Activated T-cell treated with anti-CD3 and anti-CD28 coated beads for 48 hours (primary cell): ENCODE measurements at places on chromosomes 3 and 15.
A peak's percentile ranks its signal among the peaks of the same experiment; 100 is the strongest.

GRCh38 chr3:148873977-148874376, 8.9 kb downstream of the CPA3 start:
- DNase-seq = no peak

GRCh38 chr3:4350789-4351163, 47.6 kb downstream of the SETMAR start:
- peak; percentile 14 for DNase-seq

DNA sequence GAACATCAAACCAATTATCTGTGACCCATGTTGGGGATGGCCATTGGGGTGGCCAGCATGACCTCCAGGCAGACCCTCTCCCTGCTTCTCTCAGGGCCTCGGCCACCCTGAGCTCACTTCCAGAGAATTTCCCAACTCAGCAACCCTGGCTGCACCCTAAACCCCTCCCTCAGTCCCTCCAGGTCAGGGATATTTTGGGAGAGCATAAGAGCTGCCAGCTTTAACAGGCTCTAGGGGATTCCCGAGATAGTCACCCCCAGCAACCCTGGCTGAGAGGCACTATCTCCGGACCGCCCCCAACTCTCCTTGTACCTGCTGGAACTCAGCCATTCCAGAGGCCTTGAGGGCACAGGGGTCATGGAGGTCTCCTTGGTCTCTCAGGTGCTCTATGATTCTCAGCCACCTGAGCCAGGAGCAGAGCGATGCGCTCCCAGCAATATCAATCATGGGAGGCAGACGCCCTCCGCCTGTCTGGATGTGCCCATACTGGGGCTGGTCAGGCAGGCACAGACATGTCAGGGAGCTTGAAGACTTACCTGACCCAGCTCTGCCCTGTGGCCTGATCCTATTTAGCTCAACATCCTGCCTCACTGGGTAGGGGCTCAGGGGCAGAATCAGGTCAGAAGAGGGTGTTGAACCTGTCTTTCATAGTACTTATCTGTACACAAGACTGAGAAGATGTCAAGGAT, 34.9 kb upstream of the CILP start:
- no peak for DNase-seq

DNA sequence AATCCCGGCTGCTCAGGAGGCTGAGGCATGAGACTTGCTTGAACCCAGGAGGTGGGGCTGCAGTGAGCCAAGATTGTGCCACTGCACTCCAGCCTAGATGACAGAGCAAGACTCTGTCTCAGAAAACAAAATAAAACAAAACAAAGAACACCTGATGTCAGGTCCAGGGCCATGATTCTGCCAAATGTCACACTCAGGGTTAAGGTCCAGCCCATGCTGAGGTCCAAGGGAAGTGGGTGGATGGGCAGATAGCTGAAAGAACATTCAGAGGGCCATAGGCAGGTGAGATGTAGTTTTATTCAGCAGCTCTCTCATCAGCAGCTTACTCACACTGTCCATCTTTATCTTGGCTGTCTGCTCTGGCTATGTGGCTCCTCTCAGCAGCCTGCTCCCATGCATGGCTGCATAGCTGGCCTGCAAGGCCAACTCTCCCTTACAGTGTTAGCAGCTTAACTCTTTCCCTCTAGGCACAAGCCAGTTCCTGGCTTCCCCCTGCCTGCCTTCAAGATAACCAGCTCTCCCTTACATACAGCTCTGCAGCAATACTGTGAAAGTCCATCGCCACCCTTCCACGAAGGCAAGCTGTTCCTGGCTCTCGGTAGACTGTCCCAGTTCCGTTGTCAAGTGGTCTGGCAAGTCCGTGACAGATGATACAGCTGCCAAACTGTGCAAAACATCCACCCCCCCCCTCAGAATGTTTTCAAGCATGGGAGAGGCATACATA, 62.4 kb upstream of the SIAH2 start:
- DNase-seq = no peak

GRCh38 chr3:143045639-143046038, 44.3 kb downstream of the U2SURP start:
- DNase-seq = no peak

DNA sequence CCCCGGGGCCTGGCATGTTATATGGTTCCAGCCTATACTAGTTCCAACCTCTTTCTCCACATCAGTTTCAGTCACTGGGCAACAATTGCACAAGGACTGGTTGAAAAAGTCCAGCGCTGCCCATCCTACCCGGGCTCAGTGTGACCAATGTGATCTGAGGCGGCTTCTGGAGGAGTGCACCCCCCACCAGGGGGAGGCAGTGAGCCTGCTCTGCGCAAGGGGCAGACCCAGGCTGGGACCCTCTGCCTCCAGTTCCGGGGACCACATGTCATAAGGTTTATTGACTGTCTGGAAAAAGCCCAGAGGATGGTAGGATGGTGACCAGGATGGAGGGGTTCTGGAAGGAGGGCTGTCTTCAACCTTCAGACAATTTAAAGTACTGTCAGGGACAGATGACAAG, 25.6 kb upstream of the NR2E3 start:
- peak; percentile 8 for DNase-seq

- no peak for DNase-seq
Measured at GRCh38 chr3:30454636-30455035, 151.8 kb upstream of the TGFBR2 start.

DNA sequence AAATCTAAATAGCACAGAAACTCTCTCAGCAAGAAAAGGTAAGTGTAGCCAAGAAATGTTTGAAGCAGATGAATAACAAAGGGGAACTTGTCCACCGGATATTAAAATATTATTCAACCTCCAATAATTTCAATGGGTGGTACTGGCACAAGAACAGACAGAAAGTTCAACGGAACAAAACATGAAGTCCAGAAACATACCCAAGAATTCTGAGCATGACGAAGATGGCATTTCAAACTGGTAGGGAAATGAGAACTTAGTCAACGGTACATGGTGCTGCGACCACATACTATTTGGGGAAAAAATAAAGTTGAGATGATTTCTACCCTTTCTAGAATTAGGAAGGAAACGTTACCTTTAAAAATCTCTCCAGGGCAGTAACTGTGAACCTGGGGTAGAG, 5.5 kb downstream of the CHSY1 start:
- DNase-seq = no peak

GRCh38 chr15:99983171-99983885, 250.1 kb upstream of the LYSMD4 start:
- DNase-seq = no peak

DNA sequence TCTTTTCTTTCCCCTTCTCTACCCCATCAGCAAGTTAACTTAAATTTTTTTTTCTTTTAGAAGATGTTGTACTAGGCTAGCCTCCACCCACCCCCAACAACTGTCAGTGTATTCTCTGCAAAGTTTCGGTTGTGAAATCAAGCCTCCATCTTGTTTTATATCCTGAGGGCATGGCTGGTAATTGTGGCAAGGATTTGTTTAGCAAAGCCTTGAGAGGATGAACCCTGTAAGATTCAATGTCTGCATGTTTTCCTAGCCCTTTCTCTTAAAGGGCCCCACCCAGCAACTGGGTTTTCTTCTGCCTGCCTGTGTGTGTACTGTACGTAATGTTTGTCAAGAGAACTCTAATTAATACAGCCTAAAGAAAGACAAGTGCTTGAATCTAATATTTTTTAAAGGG, 475.3 kb downstream of the FHIT start:
- DNase-seq = no peak

DNA sequence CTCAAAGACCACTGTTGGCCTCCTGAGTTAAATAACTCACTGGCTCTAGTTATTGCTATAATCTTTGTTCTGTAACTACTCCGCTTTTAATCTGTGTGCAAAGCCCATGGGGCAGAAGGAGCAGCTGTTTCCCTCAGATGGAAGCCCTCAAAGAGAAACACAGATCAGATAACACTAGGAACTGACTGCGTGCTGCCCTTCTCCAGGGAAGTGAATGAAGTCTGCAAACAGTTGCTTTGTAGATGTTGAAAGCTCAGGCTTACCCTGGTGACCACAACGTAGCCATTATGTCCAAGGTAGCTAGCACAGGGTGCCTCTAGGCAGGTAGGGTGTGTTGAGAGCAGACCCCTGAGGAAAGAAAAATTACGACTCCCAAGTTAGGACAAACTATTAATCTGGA, 152.3 kb upstream of the STAC start:
- no peak for DNase-seq

GRCh38 chr3:136512381-136512780, 239.8 kb downstream of the STAG1 start:
- DNase-seq = no peak
